HFFc6 (cell line): ENCODE measurements at places on chromosomes 7 and 10. TPM values are rescaled to one million over a fixed set of nuclear protein-coding genes. Genes with fewer than 3 reads are reported as not detected.
A peak's percentile ranks its signal among the peaks of the same experiment; 100 is the strongest.

- DNase-seq: peak; percentile 88
Measured at GRCh38 chr7:112995059-112995824, 91.4 kb downstream of the GPR85 start.

- DNase-seq: no peak
Measured at GRCh38 chr7:43112941-43113621, 634 bp downstream of the HECW1 start.

GRCh38 chr10:23311034-23311433 is 33.6 kb downstream of the C10orf67 start:
- no peak for DNase-seq

DNA sequence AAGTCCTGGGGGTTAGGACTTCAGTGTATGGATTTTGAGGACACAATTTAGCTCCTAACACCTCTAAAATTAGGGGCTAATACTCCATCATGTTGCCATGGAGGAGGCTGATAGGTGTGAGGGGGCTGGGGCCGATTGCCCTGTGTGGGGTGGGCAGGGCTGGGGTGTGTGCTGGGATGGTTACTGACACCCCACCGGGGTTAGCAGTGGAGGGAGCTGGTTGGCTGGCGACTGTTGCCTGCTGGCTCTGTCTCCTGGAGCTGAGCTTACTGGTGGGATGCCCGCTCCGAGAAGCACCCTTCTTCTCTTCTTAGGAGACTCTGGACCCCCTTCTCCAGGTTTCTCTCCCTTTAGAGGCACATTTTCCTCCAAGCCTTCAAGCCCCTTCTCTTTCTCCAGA is 22.2 kb upstream of the SH2D4B start:
- no peak for DNase-seq

- no peak for DNase-seq
Measured at GRCh38 chr10:64586934-64587503, 1065.8 kb downstream of the REEP3 start.

DNA sequence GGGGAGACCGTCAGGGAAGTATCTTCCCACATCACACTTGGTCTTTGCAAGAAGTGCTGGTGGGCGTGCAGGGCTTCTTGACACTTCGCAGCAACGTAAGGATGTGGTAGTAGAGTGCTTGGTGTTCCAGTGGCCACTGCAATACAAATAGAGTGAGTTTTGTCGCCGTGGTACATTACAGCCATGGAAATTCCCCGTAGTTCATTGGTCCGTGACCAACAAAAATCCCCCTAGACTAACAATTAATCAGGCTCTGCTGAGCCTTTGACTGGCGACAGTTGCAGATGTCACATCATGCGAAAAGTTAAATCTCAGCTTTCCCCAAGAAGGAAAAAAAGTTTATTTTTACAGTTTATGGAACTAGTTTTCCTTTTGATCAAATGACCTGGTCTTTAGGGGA is 134.7 kb downstream of the MGMT start:
- DNase-seq: no peak

- DNase-seq: no peak
Measured at GRCh38 chr10:44757551-44758205, 153.5 kb upstream of the TMEM72 start.

DNA sequence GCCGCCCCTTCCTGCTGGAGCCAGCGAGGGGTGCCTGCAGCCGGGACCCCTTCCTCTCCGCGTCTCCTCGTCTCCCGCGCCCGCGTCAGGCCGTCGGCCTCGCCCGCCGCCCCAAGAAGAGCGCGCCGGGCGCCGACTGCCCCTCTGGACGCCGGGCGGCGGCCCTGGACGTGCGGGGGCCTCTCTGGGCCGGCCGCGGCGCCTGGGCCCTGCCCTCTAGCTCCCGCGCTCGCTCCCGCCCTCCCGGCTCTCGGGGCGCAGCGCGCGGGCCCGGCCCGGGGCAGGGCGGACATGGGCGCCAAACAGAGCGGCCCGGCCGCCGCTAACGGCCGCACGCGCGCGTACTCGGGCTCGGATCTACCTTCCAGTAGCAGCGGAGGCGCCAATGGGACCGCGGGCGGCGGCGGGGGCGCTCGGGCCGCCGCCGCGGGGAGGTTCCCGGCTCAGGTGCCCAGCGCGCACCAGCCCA is 704 bp downstream of the ZNRF2 start:
- DNase-seq: no peak

- no peak for DNase-seq
Measured at GRCh38 chr7:156036153-156036552, 223.9 kb upstream of the SHH start.

GRCh38 chr7:98810153-98810802 is 59.5 kb downstream of the TMEM130 start:
- no peak for DNase-seq

GRCh38 chr10:59688921-59689351 is 20.7 kb downstream of the SLC16A9 start:
- DNase-seq: no peak

DNA sequence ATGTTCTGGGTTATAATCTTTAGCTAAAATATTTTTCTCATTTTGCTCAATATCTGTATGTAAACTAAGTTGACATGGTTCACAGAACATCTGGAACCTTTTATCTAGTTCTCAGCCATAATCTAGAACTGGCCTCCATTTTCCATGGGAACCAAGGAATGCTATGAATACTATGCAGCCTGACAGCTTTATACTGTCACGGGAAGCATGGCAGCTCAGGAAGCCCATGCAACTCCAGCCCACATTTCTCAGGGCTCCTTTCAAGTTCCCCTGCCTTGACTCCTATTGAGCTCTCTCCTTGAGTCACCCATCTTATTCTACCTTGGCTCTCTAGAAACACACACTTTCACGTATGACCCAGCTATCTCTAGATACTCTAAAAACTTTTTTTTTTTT is 36.6 kb upstream of the PRKAR2B start:
- DNase-seq: no peak

GRCh38 chr7:121196286-121196685 is 132.5 kb upstream of the WNT16 start:
- DNase-seq: no peak

GRCh38 chr7:95609277-95609971 is 13.1 kb upstream of the PDK4 start:
- DNase-seq: peak; percentile 29

GRCh38 chr7:47663213-47663612 is 81.3 kb upstream of the TNS3 start:
- DNase-seq: no peak

DNA sequence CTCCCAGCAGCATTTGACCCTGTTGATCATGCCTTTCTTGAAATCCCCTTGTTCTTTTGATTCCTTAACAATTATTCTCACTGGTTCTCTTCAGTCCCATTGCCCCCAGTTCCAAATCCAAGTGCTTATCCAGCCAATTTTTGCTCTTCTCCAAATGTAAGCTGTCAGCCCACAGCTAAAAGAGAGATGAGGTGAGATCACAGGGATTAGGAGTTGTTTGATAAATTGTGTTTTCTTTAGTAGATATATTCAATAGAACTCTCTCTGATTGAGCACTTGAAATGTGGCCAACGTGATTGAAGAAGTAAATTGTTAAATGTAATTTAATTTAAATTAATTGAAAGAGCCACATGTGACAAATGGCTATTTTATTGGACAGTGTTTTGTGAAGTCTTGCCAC is 76.6 kb upstream of the NME8 start:
- DNase-seq: no peak

- DNase-seq: no peak
Measured at GRCh38 chr7:131493581-131493980, 62.8 kb downstream of the PODXL start.

DNA sequence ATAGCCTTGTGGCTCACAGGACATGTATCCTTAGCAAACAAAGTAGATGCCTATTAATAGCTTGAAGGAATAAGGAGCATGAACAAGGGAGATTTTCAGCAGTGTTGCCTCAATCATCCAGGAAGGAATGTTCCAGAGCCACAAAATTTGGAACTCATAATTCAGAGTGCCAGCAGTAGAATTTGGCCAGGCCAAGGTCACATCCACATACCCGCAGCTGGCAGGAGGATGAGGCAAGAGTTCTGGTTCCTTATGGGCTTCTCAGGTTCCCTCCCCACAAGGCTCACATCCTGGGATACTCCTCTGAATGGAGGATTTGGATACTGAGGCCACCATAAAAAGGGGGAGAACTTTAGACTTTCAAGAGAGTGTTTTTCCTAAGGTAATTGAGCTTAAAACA is 45.8 kb downstream of the SUFU start:
- DNase-seq: no peak

DNA sequence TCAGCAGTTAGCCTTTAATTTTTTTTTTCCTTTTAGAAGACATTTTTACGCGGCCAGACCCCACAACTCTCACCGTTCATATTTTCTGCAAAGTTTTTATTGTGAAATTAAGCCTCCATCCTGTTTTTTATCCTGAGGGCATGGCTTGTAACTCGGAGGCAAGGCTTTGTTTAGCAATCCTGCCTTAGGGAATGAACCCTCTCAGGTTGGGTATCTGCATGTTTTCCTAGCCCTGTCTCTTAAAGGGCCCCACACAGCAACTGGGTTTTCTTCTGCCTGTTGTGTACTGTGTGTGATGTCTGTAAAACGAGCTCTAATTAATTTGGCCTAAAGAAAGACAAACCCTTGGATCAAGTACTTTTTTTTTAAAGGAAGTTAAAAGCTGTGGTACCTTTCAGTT is 130.2 kb upstream of the COBL start:
- DNase-seq: no peak

GRCh38 chr7:29454899-29455451 is 108.7 kb upstream of the PRR15 start:
- DNase-seq: no peak

DNA sequence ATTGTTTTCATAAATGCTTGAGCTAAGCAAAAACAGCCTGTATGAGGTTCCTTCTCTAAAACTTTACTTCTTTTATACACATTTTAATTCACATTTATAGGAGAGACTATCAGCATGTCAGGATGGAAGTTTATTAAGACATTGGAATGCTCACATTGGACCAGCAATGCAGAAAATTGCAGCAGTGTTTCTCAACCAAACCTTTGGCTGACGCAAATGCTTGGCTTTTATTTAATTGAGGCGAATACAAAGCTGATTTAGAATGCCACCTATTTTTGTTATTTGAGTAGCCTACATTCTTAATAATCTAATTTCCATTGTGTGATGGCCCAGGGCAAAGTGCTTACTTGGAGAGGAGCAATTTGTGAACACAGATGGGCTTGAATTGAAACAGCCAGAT is 283.2 kb downstream of the ARL4A start:
- no peak for DNase-seq

GRCh38 chr7:99618726-99619125 is 2.0 kb downstream of the ZSCAN25 start:
- DNase-seq: peak; percentile 99

DNA sequence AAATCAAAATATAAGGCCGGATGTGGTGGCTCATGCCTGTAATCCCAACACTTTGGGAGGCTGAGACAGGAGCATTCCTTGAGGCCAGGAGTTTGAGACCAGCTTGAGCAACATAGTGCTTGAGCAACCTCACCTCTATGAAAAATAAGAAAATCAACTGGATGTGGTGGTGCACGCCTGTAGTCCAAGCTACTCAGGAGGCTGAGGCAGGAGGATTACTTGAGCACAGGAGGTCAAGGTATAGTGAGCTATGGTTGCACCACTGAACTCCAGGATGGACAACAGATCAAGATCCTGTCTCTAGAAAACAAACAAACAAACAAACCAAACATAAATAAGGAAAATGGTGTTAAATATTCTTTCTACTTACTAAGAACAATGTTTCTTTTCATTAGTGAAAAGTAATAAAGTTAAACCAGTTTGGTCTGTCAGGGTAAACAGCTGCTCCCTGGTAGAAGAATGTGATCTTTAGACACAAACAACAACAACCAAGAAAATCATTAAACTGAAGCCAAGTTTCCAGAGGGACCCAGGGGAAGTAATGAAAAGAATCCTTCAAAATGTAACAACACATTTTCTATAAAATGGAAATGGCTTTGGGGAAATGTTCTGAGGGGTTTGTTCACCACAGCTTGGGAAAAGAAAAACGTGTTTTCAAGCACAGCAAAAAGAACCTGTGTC is 17.5 kb upstream of the BAG3 start:
- DNase-seq: no peak

ATXN7L1 gene
- 9.6 to 10.8 TPM (median 10.1 TPM) in 3 replicates for total RNA-seq

CLDN4 gene
- total RNA-seq: 0.33 TPM in 1 of 3 replicates, not detected in the others

CYP2C19 gene
- total RNA-seq: not detected in 2 replicates

AKR1C4 gene
- not detected in 3 replicates for total RNA-seq

FZD8 gene
- 0.36 to 1.1 TPM (median 0.83 TPM) in 3 replicates for total RNA-seq

KCND2 gene
- not detected in 3 replicates for total RNA-seq

NEUROD6 gene
- not detected in 3 replicates for total RNA-seq

TMEM273 gene
- not detected in 3 replicates for total RNA-seq

PILRA gene
- total RNA-seq: 0.34 to 0.41 TPM in 2 of 3 replicates, not detected in the other

GRID1 gene
- total RNA-seq: not detected in 3 replicates

LIPN gene
- not detected in 3 replicates for total RNA-seq

ALOX5 gene
- total RNA-seq: not detected in 3 replicates

DPP6 gene
- not detected in 3 replicates for total RNA-seq
